ENCODE measurements at places on chromosomes 7 and 10.

- no peak for DNase-seq
Observed at GRCh38 chr7:80635533-80635932, 2.9 kb upstream of the CD36 start.

DNA sequence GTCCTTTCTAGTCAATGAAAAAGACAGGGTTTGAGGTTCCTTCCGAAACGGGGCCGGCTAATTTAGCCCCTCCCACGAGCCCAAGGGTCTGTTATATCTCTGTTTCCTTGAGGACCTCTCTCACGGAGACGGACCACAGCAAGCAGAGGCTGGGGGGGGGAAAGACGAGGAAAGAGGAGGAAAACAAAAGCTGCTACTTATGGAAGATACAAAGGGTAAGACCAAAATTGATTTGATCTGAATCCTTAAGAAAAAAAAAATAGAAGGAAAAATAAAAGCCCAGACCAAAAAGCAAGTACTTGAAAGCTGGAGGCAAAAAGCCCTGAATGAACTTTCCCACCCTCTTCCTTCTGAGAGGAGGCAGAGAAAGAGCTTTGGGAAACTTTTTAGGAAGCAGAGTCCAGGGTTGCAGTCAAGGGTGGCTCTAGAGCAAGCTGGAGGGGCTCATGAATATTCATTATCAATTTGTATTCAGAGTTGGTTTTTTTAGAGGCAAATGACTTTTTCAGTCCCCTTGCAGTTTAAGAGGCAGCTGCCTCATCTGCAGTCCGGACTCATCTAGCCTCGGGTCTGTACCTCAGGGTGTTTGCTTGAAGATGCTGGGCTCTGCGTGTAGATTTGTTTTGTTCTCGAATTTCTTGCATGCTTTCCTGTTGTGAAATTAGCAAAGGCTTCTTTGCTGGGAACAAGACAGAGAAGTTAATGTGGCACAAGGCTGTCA is at the start of gene ENTPD1:
ENTPD1 (plus strand) TSS at position 123 of the 721 bp plus-strand sequence; CDS start at position 200, 77 bp downstream.
- DNase-seq = no peak

- no peak for DNase-seq
Observed at GRCh38 chr10:126599949-126600682, 70.4 kb downstream of the C10orf90 start.

- DNase-seq = no peak
Observed at GRCh38 chr7:41955451-41955850, 252.6 kb upstream of the INHBA start.

- DNase-seq = no peak
Observed at GRCh38 chr10:117373823-117374505, 1.3 kb downstream of the PDZD8 start.

- peak; percentile 96 for DNase-seq
Observed at GRCh38 chr7:74254129-74254857, at the start of gene RFC2. TSS of gene RFC2 (minus strand) at chr7:74254399. CDS start at chr7:74254383, 16 bp downstream.

GRCh38 chr7:38831259-38831996 is 77.6 kb downstream of the VPS41 start:
- DNase-seq = no peak

DNA sequence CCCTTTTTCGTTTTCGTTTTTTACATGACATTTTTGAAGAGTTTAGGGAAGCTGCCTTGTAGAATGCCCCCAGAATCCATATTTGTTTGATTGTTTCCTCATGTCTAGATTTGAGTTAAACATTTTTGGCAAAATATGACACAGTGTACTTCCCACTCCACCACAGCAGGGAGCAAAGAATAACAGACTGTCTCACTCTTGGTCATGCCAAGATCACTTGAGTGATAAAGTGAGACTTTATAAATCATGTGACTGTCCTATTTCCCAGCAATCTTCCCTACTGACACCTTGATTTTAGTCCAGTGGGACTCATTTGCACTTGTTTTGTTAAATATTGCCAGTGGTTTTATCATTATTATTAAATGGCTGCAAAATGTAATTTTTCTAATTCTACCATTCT is 44.4 kb upstream of the USP6NL start:
- no peak for DNase-seq

DNA sequence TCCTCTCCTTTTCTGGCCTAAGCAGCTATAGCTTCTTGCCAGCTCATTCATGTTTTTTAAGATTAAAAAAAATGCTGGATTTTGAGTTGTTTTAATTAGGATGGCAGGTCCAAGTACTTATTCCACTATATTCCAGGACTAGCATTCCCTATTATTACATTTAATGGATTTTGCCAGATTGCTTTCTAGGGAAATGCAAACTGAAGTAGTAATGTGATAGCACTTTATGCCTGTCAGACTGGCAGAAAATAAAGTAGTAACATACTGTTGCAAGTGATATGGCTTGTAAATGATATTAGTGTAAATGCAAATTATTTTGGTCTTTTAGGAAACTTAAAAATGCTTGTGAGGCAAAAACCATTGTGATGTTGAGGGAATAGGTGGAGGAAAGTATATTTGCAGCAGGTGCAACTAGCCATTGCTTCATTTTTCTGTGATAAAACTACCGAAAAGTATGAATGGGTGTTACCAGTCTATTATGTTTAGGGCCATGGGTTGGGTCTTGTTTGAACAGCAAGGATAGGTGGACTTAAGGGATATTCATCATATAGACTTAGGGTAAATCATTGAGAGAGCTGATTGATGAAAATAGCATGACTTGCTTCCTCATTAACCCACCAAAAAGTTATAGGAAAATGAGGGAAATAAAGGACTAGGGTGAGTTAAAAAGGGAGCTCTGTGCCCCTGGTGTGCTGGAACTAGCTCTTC is 19.9 kb downstream of the ZNRF2 start:
- DNase-seq = no peak

- DNase-seq = no peak
Observed at GRCh38 chr7:138023618-138024342, 21.9 kb upstream of the CREB3L2 start.

DNA sequence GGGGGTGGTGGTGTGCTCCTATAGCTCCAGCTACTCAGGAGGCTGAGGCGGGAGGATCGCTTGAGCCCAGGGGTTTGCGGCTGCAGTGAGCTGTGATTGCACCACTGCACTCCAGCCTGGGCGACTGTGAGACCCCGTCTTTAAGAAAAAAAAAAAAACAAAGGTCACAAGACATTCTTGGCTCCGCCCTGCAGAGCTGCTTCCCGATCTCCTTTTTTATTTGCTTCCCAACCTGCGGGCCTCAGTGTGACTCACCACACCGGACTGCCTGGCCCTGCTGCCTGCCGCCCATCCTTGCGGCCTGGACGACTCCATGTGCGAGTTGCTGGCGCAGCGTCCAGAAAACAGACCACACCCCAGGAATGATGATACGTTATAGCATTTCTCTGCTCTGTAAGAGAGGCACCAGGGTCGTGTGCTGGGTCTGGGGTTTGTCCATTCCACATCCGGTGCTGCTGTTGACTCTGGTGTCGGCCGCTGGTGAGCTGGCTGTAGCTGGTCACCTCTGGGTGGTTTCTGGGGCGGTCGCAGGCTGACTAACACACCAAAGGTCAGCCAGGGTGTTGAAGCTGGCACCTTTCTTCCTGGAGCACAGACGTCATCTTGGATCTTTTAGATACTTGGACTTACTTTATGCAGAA is 123.6 kb downstream of the TCF7L2 start:
- DNase-seq = no peak

DNA sequence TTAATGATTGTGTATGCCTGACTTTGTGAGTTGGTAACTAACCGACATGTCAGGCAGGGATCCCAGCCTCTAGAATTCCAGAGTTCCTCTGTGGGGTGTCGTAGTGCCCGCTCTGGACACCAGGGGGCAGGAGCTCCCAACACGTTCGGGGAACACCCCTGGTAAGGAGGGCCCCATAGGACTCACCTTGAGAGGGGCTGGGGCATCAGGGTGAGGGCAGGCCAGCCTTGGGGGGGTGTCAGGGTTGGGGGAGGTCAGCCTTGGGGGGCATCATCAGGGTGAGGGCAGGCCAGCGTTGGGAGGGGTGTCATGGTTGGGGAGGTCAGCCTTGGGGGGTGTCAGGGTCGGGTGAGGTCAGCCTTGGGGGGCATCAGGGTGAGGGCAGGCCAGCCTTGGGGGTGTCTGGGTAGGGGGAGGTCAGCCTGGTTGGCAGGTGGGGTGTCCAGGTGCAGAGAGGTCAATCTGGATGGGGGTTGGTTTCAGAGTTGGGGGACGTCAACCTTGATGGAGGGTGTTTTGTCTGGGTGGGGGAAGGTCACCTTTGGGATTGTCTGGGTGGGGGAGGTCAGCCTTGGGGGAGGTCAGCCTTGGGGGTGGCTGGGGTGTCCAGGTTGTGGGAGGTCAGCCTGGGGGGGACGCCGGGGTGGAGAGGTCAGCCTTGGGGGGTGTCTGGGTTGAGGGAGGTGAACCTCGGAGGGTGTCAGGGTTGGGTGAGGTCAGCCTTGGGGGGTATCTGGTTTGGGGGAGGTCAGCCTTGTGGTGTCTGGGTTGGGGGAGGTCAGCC is 45.6 kb upstream of the SUN1 start:
- DNase-seq = peak; percentile 51

GRCh38 chr7:1283941-1284742 is 51.5 kb downstream of the UNCX start:
- no peak for DNase-seq

- DNase-seq = no peak
Observed at GRCh38 chr10:97915346-97916131, 65.9 kb downstream of the GOLGA7B start.

- no peak for DNase-seq
Observed at GRCh38 chr10:110993024-110993693, 73.8 kb downstream of the SHOC2 start.

DNA sequence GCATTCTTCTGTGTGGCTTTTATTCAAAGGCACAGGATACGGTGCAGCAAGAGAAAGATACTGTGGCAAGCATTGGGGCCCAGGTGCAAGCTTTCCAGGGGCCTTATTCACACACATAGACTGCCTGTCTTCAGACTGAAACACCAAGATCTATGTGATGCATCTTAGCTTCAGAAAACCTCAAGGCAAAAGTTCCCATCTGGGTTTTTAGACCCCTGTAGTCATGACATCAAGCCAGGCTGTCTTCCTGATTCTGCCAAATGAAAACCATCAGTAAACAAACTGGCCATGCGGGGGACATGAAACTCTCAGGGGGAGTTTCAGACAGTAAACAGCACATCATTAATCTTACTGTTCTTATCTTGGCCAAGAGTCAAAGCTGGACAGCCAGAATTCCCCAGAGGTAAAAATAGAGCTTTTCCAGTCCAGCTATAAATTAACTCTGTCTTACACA is 9.8 kb downstream of the AGBL3 start:
- no peak for DNase-seq

DNA sequence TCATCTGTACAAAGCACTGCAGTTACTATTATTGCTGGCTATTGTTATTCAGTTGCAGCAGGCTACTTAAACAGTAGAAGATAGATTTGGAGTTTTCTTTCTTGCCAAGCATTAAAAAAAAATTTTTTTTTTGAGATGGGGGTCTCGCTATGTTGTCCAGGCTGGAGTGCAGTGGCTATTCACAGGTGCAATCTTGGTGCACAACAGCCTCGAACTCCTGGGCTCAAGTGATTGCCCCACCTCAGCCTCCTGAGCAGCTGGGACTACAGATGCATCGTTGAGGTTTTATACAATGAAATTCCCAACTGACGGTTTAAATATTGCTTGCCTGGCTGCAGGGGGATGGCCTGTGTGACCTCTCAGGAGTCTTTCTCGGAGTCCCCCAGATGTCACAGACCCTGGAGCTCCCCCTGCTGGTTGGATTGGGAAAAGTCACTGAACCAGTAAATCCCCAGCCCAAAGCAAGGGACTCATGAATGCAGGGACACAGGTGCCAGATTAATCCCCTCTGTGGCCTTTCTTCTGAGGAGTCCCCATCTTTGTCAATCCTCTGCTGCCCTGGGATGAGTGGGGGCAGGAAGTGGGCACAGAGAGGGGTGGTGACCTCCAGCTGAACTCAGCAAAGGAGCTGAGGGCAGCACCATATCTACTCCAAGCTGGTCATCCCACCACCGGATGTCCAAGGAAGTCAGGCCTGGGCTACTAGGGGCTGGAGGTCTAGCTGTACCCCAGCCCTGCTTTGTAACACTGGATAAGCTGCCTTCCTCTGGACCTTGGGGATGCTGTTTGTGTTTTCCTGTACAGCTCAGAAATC is 149.6 kb downstream of the C10orf105 start:
- DNase-seq = peak; percentile 23

DNA sequence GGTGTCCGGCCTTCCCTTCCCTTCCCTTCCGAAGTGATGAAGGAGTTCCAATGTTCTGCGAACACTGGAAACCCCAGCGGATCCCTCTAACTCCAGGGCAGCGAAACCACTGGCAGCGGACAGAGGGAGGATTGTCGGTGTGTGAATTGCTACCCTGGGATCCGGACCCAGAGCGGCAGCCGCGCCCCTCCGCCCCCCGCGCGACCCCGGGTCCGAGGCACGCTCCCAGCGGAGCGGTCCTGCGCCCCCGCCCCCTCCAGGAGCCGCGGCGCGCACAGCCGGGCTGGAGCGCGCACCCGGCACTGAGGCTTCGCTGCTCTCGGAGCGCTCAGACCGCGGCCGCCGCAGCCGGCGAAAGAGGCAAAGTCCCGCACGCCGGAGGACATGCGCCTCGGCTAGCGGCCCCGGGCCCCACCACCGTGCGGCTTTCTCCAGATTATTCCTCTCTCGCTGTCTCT is at the start of gene PTPRZ1:
PTPRZ1 (plus strand) TSS at position 331 of the 458 bp plus-strand sequence. CDS start 339 bp downstream, outside the sequence.
- no peak for DNase-seq

GRCh38 chr10:131391936-131392335 is 80.4 kb upstream of the TCERG1L start:
- DNase-seq = no peak

DNA sequence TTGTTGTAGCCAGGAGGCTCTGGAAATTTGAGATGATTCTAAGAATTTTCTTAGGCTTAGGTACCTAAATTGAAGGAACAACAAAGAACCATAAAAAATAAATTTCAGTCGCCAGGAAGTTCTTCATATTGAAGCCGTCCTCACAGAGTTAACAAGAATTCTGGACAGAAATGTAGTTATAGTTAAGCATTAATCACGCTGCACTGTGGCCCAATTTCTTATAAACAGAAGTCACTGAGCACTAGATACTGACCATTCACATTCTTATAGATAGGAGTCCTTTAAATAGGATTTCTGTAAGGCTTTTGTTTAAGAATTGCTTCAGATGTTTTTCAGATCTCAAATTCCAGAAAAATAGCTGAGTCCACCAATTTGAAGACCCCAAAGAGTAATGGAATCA is 256.2 kb upstream of the PITRM1 start:
- no peak for DNase-seq

DNA sequence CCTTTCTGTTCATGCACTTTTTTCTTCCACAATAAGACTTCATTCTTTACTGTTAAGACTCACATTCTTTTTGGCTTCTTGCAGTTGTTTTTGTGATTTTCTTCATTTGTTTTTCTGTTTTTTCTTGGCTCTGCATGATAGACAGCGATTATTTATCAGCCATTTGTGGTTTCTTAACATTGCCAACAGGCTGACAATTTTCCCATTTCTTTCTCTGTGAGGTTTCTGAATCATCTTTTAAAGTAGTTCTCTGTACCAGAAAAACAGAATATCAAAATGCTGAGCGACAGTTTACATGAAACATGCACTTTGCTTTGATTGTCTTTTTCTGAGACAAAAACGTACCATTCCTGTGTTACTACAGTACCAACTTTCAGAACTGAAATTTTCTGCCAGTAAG is 334.2 kb upstream of the MAGI2 start:
- no peak for DNase-seq
